ENCODE measurements at places on chromosomes 2 and 18.

GRCh38 chr18:68221111-68221724 lies 493.7 kb downstream of the TMX3 start:
- DNase-seq, result no peak

DNA sequence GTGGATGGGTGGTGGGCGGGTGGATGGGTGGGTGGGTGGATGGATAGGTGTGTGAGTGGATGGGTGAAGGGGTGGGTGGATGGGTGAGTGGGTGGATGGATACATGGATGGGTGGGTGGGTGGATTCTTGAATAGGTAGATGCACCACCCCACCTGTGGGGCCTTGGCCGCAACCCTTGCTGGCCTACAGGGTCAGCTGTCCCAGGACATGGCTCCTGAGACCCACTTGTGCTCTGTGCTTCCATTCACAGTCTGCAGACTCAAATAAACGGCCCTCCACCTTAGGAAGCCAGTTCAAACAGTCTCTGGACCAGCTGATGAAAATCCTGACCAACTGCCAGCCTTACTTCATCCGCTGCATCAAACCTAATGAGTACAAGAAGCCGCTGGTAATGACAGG lies 54.4 kb downstream of the MYO7B start:
- no peak for DNase-seq

DNA sequence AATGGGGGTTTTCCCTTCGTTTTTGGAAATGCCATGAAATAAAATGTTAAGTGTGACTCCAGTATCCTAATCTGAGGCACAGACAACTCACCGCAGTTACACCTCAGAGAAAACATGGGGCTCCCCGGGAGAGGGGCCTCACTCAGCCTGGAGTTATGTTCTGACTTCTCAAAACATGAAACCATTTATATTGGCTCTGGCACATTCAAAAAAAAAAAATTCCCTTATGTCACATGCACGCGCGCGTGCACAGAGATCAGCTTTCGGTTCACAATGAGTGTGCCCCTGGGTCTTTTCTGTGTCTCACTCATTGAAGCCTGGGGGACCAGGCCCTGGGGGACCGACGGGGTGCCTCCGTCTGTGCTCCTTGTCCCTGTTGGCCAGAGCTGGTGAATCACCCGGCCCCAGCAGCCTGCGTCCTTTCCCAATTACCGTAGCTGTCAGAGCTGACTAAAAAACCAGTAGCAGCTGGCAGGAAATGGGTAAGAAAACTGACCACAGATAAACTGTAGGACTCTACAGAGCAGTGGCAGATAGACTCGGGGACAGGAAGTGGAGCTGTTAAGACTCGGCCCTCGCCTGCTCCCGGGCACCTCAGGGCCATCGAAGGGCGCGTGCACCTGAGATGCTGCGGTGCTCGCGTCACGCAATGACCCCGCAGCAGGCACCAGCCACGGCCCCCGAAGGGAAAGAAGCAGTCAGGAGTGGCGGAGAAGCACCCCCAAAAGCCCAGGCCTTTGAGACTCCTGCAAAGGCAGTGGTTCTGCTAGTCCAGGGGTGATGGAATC lies 138.3 kb upstream of the ID2 start:
- peak; percentile 43 for DNase-seq

GRCh38 chr2:39188960-39189494 lies 54.7 kb downstream of the CDKL4 start:
- no peak for DNase-seq

DNA sequence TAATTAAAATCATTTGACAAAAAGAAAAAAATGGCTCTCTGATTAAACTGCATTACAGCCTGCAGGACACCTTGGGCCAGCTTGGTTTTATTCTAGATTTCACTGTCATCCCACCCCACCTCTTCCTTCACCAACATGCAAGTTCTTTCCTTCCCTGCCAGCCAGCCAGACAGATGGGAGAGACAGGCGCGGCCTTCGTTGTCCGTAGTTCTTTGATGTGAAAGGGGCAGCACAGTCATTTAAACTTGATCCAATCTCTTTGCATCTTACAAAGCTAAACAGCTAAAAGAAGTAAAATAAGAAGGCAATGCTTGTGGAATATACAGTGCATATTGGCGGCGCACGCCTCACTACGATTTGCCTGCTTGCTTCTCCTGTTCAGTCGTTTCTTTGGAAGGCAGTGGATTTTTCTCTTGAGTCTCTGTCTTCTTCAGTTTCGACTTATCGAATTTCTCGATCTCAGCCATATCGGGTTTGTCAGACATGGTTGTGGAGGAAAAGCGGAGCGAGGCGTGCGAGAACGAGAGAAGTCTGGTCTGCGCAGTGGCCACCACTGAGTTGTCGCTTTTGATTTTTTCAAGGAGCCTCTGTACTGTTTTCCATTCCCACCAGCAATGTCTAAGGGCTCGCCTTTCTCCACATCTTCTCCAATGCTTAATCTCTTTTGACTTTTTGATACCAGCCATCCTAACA lies 22.4 kb downstream of the COLEC11 start:
- no peak for DNase-seq

DNA sequence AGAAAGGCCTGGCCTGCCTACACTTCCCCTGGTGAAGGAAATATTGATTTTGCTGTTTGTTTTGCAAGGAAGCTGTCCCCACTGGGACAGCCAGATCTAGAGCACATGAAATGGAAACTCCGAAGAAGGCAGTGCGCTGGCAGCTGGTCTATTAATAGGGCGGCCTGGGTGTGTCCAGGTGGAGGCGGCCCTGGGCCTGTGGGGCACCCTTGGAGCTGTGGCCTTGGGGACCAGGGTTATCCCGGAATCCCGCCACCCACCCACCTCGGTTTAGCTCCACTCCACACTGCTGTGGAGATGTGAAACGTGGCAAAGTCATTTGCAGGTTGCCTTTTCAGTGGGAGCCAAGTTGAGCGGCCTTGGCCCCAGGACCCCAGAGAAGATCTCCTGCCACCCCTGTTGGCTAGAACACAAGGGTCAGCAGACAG lies 204.3 kb downstream of the KLHL29 start:
- peak; percentile 18 for DNase-seq

- DNase-seq, result no peak
Measured at GRCh38 chr2:29063646-29064345, 10.5 kb downstream of the PCARE start.

DNA sequence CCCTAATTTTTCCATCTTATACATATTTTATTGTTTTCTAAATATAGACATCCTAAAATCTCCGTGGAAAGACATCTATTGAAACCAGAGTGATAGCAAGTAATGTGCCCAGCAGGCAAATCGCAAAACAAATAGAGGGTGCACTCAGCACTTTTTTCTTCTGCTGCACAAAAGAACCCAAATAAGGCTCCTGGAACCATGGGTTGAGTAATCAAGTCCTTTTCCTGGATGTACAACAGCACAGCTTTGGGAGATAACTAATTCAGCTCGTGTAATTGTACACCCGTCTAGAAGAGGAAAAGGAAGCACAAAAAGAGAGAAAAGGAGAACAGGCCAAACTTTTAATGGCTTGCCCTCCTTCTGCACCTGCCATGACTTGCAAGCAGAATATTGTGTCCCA lies 126.9 kb upstream of the TLK1 start:
- DNase-seq, result peak; percentile 45

DNA sequence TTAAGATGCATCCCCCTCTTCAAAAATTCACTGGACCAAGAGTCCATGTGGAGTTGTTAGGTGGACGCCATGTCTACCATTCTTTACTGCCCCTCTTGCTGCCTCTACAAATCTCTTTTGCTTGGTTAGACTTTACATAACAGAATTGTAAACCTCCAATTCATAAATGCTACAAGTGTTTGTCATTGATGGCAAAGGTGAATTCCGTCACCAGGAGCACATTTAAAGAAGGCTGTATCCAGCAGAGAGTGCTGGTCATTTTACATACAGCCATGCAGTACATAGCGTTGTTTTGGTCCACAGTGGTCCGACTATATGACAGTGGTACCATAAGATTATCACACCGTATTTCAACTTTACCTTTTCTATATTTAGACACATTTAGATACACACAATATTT lies 274.5 kb downstream of the MYCN start:
- DNase-seq, result no peak

GRCh38 chr2:17355608-17356329 lies 162.5 kb downstream of the RAD51AP2 start:
- no peak for DNase-seq
